ENCODE measurements at places on chromosomes 2 and 18.

DNA sequence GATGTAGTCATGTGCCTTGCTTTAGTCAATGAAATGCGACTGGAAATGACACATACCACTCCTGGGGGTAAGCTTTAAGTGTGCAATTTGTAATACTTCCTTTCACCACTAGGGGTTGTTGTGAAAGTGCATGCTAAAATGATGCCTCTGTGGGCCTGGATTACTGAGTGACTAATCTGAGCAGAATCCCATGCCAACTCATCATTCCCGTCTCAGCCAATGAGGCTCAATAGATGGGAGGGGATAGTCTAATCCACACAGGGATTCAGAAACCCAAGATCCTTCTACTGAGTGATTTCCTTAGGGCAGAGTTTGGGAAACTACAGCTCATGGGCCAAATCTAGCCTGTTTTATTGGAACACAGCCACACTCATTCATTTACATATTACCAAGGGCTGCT is 54.0 kb downstream of the HRH4 start:
- no peak for DNase-seq

- DNase-seq, result no peak
Observed at GRCh38 chr2:134201533-134201932, 52.3 kb upstream of the MGAT5 start.

DNA sequence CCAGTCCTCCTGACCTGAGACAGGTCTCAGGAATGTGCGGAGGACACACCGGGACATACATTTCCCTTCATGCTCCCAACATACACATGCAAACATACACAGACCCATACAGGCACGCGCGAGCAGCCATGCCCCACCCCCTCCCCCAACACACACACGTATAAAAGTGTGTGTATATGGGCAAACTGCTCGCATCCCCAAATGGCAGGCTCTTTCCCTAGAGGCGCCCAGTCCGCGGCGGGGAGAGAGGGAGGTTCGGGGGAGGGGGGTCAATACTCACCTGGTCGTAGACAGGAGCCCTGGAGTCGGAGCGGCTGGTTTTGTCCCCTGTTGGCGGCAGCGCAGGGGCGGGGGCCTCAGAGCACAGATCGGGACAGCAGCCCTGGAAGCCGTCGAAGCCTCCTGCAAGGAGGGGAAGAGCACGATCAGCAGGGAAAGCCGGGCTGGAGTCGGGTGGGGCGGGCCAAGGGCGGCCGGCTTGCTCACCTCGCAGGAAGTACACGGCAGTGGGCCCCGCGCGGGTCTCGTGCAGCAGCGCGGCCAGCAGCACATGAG is 682 bp downstream of the DUSP2 start:
- DNase-seq, result no peak

DNA sequence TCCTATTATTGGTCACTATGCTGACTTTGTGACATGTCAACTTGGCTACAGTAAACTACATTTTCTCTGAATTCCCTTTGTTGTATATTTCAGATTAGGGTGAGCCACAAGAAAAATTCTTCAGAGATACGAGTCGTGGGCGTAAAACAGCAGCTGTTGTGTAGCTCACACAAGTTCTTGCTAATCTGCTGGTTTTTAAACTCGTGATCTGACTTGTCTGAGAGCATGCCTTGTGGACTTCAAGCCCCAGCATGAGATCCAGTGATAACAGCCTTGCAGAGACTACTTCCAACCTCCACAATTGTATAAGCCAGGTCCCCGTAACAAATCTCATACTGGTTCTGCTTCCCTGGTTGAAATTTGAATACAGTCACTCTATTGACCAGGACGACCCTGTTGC is 259.8 kb upstream of the LYPD1 start:
- no peak for DNase-seq

DNA sequence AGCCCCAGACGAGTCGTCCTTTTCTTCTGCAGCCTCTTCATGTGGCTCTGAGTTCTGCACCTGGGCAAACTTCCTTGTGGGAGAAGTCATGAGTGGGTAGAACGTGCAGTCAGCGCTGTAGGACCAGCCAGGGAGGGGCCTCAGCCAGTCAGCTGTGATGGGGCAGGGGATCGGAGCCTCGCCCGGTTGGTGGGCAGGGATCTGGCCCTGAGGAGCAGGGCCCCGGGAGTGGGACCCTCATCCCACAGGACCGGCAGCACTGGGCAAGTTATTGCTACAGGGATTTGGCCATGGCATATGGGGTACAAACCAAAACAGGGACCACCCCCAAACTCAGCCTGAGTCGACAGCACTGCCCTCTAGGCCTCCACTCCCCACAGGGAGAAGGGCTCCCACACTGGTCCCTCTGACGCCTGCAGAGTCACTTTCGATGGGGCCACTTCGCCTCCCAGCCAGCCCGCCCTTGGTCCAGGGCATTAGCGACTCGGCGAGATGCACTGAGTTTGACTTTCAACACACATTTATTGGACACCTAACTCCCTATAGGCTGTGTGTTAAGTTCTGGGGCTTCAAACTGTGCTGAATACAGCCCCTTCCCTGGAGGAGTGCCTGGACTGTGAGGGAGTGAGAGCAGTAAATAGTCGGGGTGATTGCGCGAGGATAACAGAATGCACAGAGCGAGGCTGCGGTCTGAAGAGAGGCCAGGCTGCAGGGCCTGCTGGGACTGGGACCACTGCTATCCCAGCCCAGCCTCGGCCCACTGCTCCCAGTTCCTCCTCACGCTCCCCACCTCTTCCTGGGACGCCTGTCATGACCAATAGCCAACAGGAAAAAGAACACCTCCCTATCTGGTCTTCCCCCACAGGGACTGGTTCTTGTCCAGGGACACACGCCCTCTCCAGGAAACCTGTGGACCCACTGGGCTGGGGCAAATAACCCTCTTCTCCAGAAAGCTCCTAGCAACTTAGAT is 55.9 kb downstream of the SDC1 start:
- no peak for DNase-seq

Data from nephron progenitor cell (in vitro differentiated cells).